AG08395 (cell line): ENCODE measurements at places on chromosomes 2 and 18.

DNA sequence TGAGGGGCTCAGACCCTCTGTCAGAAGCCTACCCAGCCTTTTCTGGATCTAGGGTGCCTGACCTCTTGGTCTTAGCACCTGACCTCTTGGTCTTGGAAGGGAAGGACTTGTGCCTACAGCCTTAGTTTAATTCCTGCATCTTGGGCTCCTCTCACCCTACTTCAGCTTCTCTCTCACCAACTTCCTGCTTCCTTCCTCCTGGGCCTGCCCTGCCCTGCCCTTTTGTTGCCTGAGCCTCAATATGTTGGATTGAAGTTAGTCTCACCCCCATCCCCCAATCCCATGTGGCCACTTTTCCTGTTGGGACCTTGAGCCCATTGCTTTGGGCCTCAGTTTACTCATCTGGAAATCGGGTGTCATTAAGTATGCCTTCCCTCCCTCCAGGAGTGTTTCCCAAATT is 206.2 kb upstream of the SKOR2 start:
- no peak for DNase-seq

DNA sequence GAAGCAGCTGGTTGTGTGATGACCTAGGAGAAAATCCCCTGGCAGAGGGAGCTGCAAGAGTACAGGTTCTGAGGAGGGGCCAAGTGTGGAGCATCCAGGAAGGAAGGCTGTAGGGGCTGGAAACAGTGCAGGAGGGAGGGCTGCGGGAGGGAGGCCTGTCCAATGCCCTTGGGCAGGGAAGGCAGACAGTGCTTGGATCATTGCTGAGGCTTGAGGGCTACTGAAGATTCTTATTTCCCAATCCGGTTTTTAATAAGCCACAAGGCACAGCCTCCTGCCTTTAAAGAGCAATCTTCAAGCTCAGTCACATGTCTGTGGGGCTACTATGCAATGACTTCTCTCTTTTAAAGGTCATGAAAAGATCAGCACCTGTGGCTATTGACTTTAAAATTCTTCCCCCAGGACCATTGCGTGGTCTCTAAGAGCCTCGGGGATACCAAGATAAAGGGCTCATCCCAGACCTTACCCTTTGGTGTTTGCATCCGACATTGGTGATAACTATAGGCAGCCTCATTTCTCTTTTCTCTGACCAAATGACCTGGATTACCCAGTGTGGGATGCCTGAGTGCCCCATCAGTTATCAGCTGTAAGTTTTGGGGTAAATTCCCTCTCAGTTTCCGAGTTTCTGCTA is 149.6 kb downstream of the DOCK10 start:
- DNase-seq, result no peak

DNA sequence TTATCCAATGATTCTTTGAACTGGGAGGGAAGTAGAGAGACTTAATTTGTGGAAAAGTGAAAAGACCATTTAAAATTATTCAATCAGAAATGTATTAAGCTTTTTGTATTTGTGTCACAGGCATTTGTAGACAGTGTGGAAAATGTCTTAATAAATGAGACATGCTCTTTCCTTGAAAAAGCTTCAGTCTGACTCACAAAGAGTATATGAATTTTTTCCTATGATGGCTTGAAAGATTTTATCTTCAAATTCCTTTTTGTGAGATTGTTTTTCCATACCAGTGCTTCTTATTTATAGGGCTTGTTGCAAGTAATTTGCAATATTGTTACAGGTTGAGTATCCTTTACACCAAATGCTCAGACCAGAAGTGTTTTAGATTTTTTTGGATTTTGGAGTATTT is 39.5 kb downstream of the STON1 start:
- peak; percentile 33 for DNase-seq

GRCh38 chr18:32420084-32420750 is 50.5 kb downstream of the GAREM1 start:
- no peak for DNase-seq

DNA sequence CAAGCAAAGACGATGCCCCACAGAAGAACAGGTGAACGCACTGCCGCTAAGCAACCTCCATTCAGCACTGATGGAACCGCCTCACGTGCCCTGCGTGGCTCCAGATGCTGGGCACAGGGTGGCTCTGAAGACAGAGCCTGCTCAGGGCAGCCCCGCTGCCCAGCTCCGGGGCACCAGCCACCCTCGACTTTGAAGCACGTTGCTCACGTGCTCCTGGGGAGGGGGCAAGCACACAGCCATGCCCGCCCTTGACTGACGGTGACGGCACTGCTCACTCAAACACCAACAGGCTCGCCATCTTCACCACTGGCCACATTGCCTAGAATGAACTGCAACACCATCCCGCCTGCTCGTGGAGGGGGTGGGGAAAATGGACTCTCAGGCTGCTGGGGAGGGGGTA is 251.3 kb downstream of the HDAC4 start:
- DNase-seq, result no peak

DNA sequence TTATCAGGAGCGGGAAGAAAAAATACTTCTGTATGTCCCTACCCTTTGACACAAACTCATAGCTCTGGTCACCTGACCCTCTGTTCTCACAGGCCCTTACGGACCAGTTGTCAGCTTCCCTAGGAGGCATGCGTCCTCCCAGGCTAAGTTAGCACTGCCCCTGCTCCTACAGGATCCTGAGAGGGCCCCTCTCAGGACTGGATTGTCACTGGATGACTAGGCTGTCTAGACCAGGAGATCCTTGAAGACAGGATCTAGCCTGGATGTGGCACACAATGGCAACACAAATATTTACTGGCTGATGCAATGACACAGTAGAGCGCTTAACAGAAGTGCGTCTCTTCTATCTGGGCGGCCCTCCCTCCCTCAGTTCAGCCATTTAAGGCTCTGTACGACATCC is 7.7 kb downstream of the FAM228A start:
- DNase-seq, result no peak

DNA sequence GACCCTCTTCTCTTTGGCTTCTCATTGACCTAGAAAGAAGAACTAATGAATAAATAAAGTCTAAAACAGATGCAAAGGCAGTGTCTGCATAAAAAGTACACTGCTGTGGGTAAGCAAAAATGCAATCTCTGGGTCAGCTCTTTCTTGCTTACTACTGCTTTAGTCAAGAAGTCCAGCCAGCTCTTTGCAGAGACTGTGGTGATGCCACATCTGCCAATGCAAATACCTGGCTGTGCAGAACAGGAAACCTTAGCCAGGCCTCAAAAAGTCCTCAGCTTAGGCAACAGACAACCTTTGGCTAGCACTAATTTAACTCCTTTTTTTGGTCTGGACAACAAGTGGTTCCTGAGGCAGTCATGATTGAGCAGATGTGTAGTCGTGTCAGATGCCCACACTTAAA is 73.6 kb upstream of the RND3 start:
- no peak for DNase-seq

DNA sequence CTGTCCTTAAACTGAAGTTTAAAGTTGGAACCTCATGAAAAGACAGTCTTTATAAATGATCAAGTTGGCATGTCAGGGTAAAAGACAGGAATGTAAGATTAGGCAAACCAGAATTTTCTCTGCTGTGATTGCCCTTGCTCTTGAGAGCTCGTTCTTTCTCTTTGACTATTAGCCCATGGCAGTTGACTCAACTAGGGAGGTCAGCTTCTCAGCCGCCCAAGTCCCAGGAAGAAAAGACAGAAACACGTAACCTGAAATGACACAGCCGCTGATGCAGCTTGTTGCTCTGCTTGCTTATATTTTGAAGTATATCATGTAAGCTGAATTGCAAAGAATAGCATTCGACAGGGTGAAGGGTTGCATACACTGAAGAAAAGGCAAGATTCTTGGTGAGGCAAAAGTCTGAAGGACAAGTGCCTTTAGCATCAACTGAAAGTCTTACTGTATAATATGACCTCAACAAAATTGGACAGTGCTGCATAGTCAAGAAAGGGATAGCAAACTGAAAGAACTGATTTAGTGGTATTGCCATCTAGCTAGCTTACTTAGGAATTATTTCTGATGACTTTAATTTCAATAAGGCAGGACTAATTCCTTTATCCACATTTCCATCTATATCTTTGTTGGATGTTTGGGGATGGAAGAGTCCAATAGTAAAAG is 54.7 kb downstream of the ARHGAP15 start:
- DNase-seq, result no peak

GRCh38 chr2:28628987-28629386 is 122.6 kb upstream of the PPP1CB start:
- DNase-seq, result no peak

DNA sequence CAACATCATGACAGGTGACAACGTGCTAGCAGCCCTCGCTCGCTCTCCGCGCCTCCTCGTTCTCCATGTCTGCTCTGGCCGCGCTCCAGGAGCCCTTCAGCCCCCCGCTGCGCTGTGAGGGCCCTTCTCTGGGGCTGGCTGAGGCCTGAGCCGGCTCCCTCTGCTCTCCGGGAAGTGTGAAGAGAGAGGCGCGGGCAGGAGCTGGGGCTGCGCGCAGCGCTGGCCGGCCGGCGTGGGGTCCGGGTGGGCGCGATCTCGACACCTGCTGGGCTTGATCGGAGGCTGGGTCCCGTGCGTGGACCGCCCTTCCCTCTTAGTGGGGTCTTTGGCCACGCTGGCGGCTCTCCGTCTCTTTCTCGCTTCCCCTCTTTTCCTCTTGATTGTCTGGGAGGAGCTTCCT is 195.5 kb downstream of the ANKRD30BL start:
- DNase-seq, result no peak

DNA sequence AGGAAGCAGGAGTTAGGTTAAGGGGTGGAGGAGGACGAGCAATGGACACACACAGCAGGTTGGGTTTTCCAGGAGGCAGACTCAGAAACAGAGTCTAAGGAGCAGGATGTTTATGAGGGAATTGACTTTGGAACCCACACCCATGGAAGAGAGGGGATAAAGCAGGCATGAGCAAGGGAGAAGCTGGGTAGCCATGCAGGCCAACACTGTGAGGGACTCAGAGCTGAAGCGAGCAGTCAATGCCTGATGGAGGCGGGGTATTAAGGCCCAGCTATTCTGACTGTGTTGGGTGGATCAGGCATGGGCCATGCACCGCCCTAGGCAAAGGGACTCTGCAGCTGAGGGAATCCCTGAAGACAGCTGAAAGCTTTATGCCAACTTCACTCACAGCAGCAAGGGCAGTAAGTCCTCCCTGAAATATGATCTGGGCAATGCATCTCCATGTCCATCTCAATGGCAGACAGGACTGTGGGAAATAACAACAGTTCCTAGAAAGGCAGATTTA is 37.6 kb downstream of the TEX51 start:
- no peak for DNase-seq

DNA sequence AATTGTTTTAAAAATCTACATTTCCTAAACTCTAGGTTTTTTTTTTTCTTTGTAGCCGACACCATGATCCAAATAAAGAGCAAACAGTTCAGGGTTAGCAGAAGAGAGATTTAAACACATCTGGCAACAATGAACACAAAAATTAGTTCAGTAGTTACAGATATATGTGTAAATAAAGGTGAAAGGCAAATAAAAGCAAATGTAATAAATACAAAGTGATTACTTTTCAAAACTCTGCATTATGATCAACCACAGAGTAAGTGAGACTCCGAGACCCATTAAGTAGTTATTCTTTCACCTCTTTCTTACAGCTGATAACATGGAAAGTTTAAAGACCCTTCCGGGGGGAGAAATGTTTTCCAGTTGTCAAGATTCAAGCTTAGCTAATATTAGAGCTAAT is 716 bp downstream of the CALCRL start:
- no peak for DNase-seq

- DNase-seq, result no peak
Observed at GRCh38 chr2:19484736-19485135, 126.3 kb upstream of the OSR1 start.

DNA sequence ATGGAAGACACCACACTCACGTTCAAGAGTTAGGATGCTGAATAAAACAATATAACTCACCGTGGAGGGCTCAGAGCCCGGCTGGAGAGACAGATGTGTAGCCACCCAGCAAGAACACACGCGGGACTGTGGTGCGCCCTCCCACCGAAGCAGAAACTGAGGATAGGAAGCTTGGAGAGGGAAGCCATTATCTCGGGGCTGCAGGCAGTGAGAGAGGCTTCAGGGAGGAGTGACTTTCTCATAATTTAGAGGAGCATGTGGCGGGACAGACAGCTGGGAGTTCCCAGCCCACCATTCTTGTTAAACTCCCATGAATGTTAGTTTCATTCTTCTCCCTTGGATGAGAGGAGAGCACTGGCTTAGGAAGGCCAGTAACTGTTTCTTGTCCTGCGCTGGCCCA is 96.4 kb downstream of the MAPRE2 start:
- no peak for DNase-seq

GRCh38 chr2:64524604-64525316 is 632 bp downstream of the AFTPH start:
- DNase-seq, result no peak

DNA sequence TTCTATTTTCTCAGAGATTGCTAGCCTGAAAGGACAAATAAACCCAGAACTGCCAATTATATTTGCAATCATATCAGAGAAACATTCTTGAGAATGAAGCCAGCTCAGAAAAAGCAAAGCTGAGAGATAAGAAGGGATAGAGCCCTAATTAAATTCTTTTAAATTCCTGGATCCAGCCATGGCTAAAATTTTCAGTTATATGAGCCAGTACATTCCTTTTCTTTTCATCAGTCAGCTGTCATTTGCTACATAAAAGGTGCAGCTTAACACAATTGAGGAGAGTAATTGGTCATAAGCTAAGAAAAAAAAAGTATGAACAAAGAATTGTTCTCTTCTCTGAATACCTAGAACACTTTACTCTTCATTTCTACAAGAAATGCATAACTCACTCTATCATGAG is 303.5 kb upstream of the FIGN start:
- DNase-seq, result no peak

DNA sequence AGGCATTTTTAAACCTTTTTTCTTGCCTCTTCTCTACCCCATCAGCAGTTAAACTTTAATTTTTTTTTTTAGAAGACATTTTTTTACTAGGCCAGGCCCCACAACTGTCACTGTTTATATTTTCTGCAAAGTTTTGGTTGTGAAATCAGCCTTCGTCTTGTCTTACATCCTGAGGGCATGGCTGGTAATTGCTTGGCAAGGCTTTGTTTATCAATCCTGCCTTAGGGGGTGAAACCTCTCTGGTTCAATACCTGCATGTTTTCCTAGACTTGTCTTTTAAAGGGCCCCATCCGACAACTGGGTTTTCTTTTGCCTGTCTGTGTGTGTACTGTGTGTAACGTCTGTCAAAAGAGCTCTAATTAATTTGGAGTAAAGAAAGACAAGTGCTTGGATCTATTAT is 330.0 kb upstream of the CWC22 start:
- no peak for DNase-seq
